ENCODE measurements at places on chromosomes 2 and 18.

- DNase-seq: no peak
Observed at GRCh38 chr2:120373424-120373823, 27.5 kb downstream of the INHBB start.

- DNase-seq: no peak
Observed at GRCh38 chr2:1804865-1805264, 60.5 kb upstream of the PXDN start.

GRCh38 chr2:131673400-131674173 lies 145.9 kb downstream of the CCDC74A start:
- peak; percentile 46 for DNase-seq

GRCh38 chr2:47227532-47228279 lies 72.6 kb upstream of the STPG4 start:
- no peak for DNase-seq

DNA sequence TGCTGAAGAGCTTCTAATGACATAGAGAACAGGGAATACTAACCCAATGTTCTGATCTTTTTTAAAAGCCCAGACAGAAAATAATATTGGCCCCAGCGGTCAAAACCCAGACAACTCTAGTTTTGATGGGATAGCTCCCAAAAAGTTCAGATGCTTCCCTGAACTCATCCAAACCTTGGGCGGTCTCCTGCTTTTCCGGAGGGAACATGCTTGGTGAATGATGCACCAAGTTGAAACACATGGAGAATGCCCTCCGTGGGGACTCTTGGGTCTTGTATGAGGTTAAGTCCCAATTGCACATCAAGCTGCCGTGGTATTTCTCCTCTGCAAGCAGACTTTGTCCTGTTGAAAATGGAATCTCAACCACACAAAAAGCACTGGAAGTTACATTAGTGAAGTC lies 120.7 kb upstream of the CTAGE1 start:
- DNase-seq: no peak

DNA sequence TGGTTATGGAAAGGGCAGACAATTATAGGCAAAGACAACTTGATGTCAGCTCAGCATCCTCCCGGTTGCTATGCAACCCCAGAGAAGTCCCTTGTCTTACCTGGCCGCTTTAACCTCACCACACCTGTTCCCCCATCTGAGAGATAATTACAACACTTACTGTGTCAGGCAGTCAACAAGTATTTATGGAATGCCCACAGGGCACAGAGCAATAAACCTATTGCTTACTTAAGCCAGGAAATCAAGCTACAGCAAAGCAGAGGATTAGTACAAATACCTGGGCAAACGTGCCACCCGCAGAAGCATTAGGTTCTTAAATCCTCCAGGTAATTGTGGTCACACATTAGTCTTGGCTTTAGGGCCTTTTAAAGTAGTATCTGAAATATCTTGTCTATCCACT lies 320.4 kb upstream of the REV1 start:
- DNase-seq: no peak

GRCh38 chr2:61045999-61046398 lies 19.7 kb upstream of the SANBR start:
- DNase-seq: no peak

DNA sequence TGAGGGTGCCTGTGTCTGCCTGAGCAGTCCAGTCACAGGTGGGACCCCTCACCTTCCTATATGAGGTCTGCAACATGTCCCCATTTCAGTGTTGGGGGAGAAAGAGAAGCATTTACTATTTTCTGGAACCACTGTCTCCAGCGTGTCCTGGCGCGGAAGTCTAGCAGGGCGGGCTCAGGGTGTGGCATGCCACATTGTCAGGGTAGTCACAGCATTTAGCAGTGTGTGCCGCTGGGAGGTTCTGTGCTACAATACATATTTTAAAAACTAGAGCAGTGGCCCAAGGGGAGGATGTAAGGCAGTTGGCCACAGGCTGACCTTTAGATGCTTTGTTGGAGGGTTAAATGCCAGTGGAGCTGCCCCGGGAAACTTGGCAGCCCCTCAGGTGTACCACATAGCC lies 12.5 kb downstream of the UBE2F start:
- no peak for DNase-seq

DNA sequence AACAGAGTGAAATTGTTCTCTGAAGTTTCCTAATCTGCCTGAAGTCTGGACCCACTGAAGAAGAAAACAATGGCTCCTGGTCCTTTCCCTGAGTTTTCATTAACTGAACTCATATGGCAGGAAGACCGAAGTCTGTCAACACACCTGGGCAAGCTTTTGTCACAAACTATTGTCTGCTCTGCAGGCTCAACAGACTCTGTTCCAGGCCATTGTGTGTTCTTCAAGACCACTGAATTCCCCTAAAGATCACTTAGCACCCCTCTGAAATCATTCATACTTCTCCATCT lies 6.6 kb upstream of the TMEM37 start:
- no peak for DNase-seq

GRCh38 chr18:78758496-78758895 lies 221.1 kb upstream of the SALL3 start:
- no peak for DNase-seq

- DNase-seq: no peak
Observed at GRCh38 chr2:216418981-216419380, 6.7 kb downstream of the SMARCAL1 start.

- no peak for DNase-seq
Observed at GRCh38 chr2:217636578-217636977, 366.2 kb downstream of the TNS1 start.

- DNase-seq: no peak
Observed at GRCh38 chr18:2083691-2084090, 487.6 kb downstream of the METTL4 start.

DNA sequence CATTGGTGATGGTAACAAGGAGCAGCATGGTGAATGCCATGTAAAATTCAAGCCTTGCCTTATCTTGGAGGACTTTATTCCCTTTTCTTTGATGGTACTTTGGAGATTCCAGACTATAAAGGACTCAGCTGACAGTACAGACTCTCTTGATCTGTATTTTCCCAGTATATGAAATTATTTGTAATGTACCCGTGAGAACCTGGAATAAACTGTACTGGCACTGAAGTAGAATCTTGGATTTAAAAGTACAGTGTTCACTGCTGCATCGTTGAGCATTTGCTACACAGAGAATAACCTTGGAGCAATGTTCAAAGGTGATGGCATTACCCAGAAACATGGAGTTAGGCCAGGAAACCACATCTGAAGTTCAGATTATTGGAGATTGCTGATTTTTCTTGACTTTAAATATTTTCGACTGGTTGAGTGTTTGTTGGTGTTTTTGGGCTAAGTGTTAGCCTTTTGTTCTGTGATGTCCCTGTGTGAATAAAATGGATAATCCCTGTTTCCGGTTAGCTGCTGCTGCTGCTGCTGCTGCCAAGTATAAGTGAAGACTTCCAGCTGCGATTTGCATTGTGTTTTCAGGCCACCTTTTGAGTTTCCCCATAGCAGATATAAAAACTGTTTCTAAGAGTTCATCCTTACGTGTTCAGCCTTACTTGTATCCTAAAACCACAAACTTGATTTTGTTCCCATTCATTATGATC lies 122.0 kb downstream of the SPTBN1 start:
- no peak for DNase-seq

DNA sequence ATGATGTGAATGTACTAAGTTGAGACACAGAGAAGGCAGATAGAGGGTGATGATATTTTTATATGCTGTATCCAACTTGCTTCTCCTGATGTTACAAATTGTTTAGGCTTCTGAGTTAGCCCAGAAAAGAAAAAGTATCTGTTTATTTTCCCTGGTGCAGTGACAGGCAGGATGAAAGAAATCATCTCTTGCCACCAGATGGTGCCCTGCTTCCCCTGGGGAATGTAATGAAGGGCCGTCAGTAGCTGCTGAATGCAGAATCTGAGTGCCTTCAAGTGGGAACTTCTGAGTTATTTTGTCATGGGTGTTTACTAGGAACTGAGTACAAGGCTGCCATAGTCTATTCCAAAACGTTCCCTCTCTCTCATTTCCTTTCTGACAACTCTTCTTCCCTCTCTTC lies 525.6 kb downstream of the MBD2 start:
- peak; percentile 11 for DNase-seq

DNA sequence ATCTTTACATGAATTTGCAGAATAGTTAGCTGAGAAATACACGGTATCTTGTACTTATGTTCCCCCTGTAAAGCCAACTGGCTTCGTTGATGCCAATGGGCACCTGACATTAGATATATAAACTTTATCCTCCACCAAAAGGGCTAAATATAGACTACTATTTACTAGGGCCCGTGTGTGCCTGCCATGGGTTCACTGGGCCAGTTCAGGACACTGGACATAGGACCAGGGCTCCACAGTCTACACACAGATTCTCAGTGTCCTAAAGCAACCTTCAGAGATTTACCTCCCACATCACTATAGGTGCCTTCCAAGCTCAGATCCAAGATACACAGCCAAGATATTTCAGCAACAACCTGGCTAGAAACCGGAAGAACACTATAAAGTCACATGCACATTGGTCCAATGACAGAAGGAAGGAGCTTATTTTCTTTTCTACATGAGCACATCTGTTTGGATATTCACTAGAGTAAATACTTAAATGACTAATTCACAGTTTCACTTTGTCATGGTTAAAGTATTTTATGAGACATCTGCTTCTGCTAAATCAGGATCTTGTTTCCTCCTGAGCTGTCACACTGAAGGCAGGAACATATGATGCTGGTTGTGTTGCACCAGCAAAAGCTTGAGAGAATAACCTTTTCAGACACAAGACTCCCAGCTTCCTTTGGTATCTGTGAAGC lies 95.1 kb downstream of the MYO5B start:
- peak; percentile 33 for DNase-seq

GRCh38 chr2:157839822-157840221 lies 36.3 kb downstream of the ACVR1 start:
- no peak for DNase-seq

DNA sequence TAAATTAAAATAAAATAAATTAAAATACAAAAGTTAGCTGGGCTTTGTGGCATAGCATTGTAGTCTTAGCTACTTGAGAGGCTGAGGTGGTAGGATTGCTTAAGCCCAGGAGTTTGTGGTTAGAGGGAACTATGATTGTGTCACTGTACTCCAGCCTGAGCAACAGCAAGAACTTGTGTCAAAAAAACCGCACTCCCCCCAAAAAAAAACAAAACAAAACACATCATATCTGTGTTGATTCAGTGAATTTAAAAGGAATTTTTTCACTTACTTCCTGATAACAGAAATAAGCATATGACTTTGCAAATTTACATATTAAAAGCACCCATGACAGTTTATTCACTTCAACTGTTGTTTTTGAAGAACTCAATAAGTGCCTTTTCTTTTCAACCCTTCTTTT lies 68.1 kb upstream of the PELI1 start:
- DNase-seq: peak; percentile 55

DNA sequence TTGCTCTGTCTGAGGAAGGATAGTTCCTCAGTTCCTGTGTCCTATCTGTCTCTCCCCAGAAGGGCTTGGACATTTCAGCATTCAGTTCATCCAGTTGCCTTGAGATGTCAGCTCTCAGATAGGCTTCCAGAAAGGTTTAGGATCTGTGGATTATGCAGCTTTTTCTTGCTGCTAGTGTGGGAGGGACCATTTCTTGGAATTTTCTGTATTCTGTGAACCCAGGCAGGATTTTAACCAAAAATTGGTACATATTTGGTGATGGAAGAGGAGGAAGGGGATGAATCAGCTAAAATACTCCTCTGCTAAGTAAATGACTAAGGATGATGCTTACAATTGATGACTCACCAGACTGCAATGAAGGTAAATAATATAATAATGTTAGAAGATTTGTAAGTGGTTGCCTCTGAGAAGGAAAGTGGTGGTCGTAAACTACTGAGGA lies 58.6 kb upstream of the DOCK10 start:
- peak; percentile 94 for DNase-seq

- no peak for DNase-seq
Observed at GRCh38 chr2:63124218-63124617, 73.6 kb downstream of the OTX1 start.

DNA sequence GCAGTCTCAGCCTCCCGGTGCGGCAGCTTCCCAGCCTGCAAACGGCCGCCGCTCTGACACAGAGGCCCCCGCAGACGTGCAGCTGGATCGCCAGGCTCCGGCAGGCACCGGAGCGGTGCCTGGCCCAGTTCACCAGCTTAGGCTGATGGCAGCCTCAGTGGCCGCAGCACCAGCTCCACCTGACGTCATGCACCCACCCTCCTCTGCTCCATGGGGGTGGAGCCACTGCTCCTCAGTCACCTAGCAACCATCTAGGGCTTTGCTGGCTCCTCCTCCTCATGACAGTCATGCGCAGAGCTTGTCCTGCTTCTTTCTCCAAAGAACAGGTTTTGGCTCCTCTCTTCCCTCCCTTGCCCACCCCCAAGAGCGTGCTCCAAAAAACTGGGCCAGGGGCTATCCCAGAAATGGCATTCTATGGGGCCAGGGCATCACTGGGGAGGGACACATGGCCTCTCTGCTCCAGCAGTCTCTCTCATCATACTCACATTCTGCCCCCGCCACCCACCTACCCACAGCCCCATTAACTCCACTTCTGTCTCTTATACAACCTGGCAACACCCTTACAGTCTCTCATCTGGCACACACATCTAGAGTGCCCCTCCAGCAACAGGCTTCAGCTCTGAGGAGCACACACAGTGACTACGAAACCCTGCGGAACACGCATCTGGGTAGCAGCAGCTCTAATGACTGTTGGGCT lies 5.5 kb downstream of the DCTN1 start:
- DNase-seq: no peak

DNA sequence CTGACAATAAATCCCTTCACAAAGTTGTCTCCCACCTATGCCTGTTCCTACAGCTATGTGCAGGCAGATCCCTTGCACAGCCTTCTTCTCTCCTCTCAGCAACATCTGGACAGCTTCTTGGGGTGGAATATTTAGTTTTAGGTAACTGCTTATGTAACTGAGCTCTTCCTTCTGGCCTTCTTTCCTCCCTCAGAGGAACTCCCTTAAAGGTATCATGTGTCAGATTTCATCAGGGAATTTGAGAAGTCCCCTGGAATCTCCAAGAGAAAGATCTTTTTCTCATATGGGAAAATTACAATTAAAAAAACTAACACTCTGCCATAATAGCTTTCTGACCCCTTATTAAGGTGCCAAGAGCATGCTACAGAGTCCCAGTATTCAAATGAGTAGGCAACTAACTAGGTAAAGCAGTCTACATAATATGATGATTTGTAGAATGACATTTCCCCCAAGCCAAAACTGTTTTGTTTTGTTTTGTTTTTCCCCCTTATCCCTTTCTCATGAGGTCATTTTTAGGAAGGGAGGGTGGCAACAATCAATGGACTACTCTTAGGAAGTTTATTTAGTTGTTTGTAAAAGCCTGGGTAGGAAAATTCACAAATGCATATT lies 2.4 kb downstream of the TMEM200C start:
- no peak for DNase-seq

- peak; percentile 68 for DNase-seq
Observed at GRCh38 chr2:108271691-108272253, 16.9 kb upstream of the SULT1C2 start.

DNA sequence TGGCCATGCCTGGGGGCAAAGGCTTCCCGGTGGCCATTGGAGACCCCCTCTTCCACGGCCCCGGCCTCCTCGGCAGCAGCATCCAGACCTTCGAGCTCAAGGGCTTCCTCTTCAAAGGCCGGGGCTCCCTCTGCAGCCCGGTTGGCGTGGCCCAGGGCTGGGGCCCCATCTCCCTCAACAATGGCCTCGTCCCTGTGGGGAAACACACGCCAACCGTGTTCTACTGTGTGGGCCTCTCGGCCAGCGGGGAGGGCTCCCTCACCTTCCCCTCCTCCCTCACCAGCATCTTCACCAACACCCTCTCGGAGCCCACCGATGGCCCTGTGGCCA lies 2.7 kb downstream of the RTP5 start:
- no peak for DNase-seq

GRCh38 chr2:173146590-173146989 lies 70.9 kb downstream of the MAP3K20 start:
- DNase-seq: no peak

Data from A172 (cell line).